Activated naive CD4-positive, alpha-beta T cell treated with anti-CD3 and anti-CD28 coated beads for 36 hours (primary cell): ENCODE measurements at places on chromosomes 3 and 15. TPM values are rescaled to one million over a fixed set of nuclear protein-coding genes. Genes with fewer than 3 reads are reported as not detected.

Gene CX3CR1
- total RNA-seq, result not detected

GRCh38 chr3:124347418-124347817 is 355.5 kb upstream of the ROPN1 start:
- H3K27ac ChIP-seq, result no peak overlapping the region
- no peaks in the 10 kb centered on the region for H3K36me3 ChIP-seq
- H3K27me3 ChIP-seq, result peaks cover 5% of the 10 kb centered on the region

GRCh38 chr15:64224511-64224910 is 61.7 kb upstream of the PPIB start:
- no peak for DNase-seq
- H3K4me1 ChIP-seq, result peaks cover 22% of the 10 kb centered on the region
- no peaks in the 10 kb centered on the region for H3K27me3 ChIP-seq
- H3K4me3 ChIP-seq, result no peak overlapping the region
- H3K27ac ChIP-seq, result no peak overlapping the region

- no peak for DNase-seq
- no peak overlapping the region for H3K4me3 ChIP-seq
- no peak overlapping the region for H3K27ac ChIP-seq
- H3K36me3 ChIP-seq, result no peaks in the 10 kb centered on the region
- peaks cover 2% of the 10 kb centered on the region for H3K27me3 ChIP-seq
Observed at GRCh38 chr3:98563661-98564281, 29.6 kb downstream of the CPOX start.

GRCh38 chr15:74320352-74321247 is 46.8 kb downstream of the CYP11A1 start:
- H3K4me1 ChIP-seq, result peaks cover 6% of the 10 kb centered on the region
- peak; percentile 47 for DNase-seq
- H3K27me3 ChIP-seq, result no peaks in the 10 kb centered on the region
- no peak overlapping the region for H3K27ac ChIP-seq
- H3K4me3 ChIP-seq, result no peak overlapping the region
- H3K36me3 ChIP-seq, result no peaks in the 10 kb centered on the region

Gene CPLX3
- total RNA-seq, result not detected

DNA sequence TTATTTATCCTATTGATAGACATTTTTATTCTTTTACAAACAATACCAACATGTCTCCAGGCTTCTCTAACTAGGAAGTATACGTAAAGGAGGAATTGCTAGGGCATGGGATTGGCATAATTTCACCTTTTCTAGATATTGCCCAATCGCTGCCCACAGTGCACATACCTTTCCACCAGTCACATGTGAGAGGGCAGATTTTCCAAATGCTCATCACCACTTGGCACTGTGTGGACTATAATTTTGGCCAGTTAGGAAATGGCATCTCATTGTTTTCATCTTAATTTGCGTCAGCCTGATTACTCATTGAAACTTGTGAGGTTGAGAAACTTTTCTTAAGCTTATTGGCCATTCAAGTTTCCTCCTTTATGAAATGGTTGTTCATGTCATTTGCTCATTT is 57.4 kb upstream of the POLR2M start:
- no peak overlapping the region for H3K27ac ChIP-seq
- DNase-seq, result no peak
- no peaks in the 10 kb centered on the region for H3K4me1 ChIP-seq
- H3K4me3 ChIP-seq, result no peak overlapping the region

- H3K27ac ChIP-seq, result no peak overlapping the region
- H3K36me3 ChIP-seq, result no peaks in the 10 kb centered on the region
- H3K27me3 ChIP-seq, result peaks cover 6% of the 10 kb centered on the region
- no peaks in the 10 kb centered on the region for H3K4me1 ChIP-seq
- H3K4me3 ChIP-seq, result no peak overlapping the region
Observed at GRCh38 chr3:37668431-37668817, 193.3 kb upstream of the CTDSPL start.

DNA sequence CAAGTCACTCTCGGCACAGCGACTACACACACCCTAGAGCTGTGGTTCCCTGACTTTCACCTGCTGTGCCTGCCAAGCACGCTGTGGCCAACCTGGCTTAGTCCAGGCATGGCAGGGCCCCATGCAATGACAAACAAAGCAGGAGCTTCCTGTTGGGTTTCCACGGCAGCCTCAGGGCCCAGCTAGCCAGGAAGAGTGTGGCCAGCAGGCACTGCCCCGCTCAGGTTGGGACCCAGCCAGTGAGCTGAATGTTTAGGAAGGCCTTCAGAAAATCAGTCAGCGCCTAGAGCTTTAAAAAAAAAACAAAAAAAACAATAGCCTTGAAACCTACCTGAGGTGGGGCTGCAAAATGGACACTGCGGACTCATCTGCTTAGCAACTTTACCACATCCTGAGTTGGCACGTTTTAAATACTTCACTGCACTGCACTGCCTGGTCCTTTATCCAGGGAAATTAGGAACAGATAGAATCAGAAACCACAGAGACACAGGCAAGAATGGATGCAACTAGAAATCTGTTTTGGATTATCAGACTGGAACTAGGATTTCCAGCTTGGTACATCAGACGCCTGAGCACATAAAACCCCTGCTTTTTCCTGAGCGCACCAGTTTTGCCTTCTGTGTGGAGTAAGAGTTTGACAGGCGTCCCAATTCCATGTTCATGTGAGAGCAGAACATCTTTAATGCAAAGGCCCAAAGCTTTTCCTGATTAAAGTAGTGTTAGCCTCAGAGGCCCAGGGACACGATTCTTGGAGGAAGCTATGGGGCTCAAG is 36.2 kb upstream of the LDHAL6B start:
- H3K36me3 ChIP-seq, result no peaks in the 10 kb centered on the region
- H3K4me1 ChIP-seq, result peaks cover 4% of the 10 kb centered on the region
- no peak overlapping the region for H3K4me3 ChIP-seq
- H3K27ac ChIP-seq, result no peak overlapping the region
- peaks cover 4% of the 10 kb centered on the region for H3K27me3 ChIP-seq
- no peak for DNase-seq

GRCh38 chr15:57947781-57948180 is 117.7 kb downstream of the ALDH1A2 start:
- no peaks in the 10 kb centered on the region for H3K36me3 ChIP-seq
- DNase-seq, result no peak
- peaks cover 2% of the 10 kb centered on the region for H3K27me3 ChIP-seq
- H3K4me1 ChIP-seq, result no peaks in the 10 kb centered on the region

Gene ARHGEF3
- 36.4 TPM for total RNA-seq

- no peak for DNase-seq
- no peak overlapping the region for H3K27ac ChIP-seq
- H3K4me1 ChIP-seq, result no peaks in the 10 kb centered on the region
- H3K4me3 ChIP-seq, result no peak overlapping the region
Observed at GRCh38 chr3:81980596-81981494, 219.4 kb upstream of the GBE1 start.

GRCh38 chr3:126373146-126373613 is 16.0 kb upstream of the KLF15 start:
- no peak for DNase-seq
- peaks cover 1% of the 10 kb centered on the region for H3K27me3 ChIP-seq
- no peaks in the 10 kb centered on the region for H3K36me3 ChIP-seq
- H3K27ac ChIP-seq, result no peak overlapping the region
- H3K4me3 ChIP-seq, result no peak overlapping the region
- H3K4me1 ChIP-seq, result no peaks in the 10 kb centered on the region

DNA sequence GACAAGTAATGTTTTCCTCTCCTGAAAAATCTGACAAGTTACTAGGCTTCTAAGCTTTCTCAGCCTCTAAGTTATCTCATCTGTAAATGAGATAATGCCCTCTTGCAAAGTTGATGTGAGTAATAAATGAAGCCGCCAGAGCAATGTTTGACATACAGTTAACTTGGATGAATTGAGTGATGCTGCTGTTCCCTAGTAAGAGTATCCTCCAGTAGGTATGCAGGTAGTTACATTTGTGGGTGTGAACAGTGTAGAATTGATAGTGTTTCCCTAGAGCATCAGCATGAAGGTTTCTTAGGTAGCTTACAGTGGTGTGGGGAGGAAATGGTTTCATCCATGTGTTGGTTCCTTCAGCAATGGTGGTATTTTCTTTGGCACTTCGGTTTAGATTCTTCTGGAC is 3.4 kb downstream of the ATP2C1 start:
- H3K4me1 ChIP-seq, result peaks cover 49% of the 10 kb centered on the region
- no peak overlapping the region for H3K27ac ChIP-seq
- peaks cover 3% of the 10 kb centered on the region for H3K36me3 ChIP-seq
- DNase-seq, result no peak
- no peaks in the 10 kb centered on the region for H3K27me3 ChIP-seq
- H3K4me3 ChIP-seq, result no peak overlapping the region

Gene BNC1
- total RNA-seq, result not detected

Gene EFCAB12
- 0.37 TPM for total RNA-seq

DNA sequence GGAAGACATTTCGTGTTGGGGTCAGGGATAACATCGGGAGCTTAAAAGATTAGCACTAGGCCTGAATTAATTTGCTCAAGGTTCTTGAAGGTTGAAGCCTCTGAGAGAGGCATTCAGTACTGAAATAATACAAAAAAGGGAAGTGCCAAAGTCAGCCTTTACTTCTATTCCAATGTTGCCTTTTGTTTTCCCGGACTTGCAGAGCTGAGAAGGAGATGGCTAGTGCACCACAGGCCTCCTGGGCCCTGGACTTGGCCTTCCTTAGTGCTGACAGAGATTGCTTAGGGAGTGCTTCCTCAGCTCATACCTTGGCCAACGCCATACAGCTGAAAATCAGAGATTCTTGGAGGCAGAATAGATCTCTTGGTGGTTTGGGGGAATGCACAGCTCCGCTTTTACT is 333.6 kb upstream of the TBL1XR1 start:
- H3K4me3 ChIP-seq, result no peak overlapping the region
- H3K4me1 ChIP-seq, result peaks cover 4% of the 10 kb centered on the region
- no peaks in the 10 kb centered on the region for H3K27me3 ChIP-seq
- H3K36me3 ChIP-seq, result no peaks in the 10 kb centered on the region

DNA sequence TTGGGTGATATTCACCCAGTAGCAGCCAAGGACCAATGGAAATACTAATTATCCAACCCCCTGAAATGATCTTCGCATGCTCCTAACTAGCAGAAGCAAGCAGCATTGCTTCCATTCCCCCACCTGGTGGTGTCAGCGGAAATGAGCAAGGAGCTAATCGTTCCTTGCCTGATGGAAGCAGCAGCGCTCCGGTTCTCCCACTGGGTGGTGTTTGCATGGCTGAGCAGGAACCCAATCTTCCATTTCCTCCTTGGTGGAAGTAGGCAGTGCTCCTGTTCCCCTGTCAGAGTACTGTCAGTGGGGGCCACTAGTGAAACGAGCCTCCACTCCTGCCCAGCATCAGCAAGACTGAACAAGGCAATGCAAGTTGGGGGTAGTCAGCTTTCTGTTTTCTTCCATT is 311.5 kb downstream of the CACNA2D3 start:
- no peaks in the 10 kb centered on the region for H3K4me1 ChIP-seq
- H3K36me3 ChIP-seq, result no peaks in the 10 kb centered on the region
- no peak for DNase-seq
- no peak overlapping the region for H3K27ac ChIP-seq

Gene ARPIN
- not detected for total RNA-seq

DNA sequence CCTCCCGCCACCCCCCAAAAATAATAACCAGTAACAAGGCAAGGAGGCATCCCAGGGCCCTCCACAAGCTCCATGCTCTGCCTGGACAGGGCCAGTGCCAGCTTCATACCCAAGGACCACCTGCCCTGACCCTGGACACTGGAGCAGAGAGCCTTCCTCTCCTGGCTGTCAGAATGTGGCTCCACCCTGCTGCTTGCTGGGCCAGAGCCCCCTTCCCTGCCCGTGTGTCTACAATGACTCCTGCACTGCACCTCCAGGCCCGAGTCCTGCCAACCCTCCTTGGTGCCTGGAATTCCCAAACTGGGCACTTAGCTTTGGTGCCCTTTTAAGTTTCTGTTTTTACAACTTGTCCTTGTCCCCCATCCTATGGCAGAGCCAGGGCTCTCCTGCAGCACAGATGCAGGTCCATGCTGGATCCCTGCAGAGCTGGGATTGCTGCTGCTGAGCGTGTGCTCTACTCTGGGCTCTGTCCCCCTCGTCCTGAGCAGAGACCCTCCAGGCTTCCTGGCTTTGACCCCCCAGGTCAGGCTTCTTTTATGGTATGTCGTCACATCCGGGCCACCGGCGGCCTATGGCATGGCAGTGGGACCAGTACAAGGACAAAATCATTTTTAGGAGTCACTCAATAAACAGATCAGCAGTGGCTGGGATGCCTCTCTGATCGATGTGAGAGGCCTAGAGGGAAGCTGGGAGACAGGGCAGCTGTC is 11.4 kb upstream of the SNRPA1 start:
- DNase-seq, result no peak
- no peaks in the 10 kb centered on the region for H3K4me1 ChIP-seq
- H3K4me3 ChIP-seq, result no peak overlapping the region

Gene STAC
- not detected for total RNA-seq

DNA sequence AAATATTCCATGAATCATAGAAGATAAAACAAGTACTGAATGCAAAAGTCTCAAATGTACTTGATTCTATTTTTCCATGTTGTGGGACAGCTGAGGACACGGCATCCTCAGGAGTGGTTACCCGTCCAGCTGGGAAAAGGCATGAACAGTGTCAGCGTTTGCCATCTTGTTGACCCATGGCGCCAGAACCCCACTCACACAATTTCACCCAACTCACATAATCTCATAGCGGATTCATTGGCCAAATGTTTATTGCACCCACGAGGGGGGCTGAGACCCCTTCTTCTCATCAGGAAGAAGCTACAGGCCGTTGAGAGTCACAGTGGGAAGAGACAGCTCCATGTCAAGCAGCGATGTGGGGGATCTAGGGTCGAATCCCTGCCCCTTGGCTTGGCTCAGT is 72.9 kb downstream of the OCA2 start:
- no peaks in the 10 kb centered on the region for H3K36me3 ChIP-seq
- DNase-seq, result no peak
- H3K27me3 ChIP-seq, result peaks cover 3% of the 10 kb centered on the region
- H3K4me3 ChIP-seq, result no peak overlapping the region

- H3K4me1 ChIP-seq, result peaks cover 5% of the 10 kb centered on the region
- peak; percentile 10 for DNase-seq
- H3K27me3 ChIP-seq, result peaks cover 9% of the 10 kb centered on the region
- no peaks in the 10 kb centered on the region for H3K36me3 ChIP-seq
- no peak overlapping the region for H3K4me3 ChIP-seq
Observed at GRCh38 chr3:44130249-44130648, 111.4 kb upstream of the TOPAZ1 start.

DNA sequence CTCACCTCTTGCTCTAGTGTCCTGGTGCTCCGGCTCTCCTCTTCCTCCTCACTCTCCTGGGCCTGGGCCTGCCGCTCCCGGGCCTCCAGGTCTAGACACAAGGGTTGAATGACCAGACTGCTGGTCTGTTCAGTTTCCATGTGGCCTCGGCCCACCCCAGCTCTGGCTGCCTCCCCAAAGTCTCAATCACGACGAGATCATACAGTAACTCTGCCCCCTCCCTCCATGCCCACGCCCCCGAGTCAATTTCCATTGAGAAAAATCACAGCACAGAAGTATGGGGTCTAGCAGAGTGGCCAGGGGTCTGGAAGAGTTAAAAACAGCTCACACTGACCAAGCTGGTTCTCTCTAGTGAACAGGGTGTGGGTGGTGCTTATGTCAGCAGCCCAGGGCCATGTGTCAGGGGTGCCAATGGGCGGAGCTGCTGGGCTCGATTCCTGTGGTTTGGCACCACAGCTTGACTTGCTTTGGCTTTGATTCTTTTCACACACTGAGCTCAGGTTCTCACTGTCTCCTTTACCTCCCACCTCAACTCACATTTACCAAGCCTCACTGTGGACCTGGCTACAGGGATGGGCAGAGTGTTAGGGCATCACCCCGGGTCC is 6.9 kb downstream of the C15orf62 start:
- no peak for DNase-seq
- peaks cover 18% of the 10 kb centered on the region for H3K36me3 ChIP-seq
- H3K4me1 ChIP-seq, result peaks cover 5% of the 10 kb centered on the region
- no peak overlapping the region for H3K4me3 ChIP-seq

Gene MESP2
- total RNA-seq, result not detected

GRCh38 chr3:72488738-72489035 is 359.6 kb downstream of the SHQ1 start:
- DNase-seq, result no peak
- peaks cover 41% of the 10 kb centered on the region for H3K4me1 ChIP-seq
- H3K4me3 ChIP-seq, result no peak overlapping the region
- H3K27ac ChIP-seq, result no peak overlapping the region
- peaks cover 13% of the 10 kb centered on the region for H3K36me3 ChIP-seq
